ENCODE measurements at places on chromosomes 11 and 22.

DNA sequence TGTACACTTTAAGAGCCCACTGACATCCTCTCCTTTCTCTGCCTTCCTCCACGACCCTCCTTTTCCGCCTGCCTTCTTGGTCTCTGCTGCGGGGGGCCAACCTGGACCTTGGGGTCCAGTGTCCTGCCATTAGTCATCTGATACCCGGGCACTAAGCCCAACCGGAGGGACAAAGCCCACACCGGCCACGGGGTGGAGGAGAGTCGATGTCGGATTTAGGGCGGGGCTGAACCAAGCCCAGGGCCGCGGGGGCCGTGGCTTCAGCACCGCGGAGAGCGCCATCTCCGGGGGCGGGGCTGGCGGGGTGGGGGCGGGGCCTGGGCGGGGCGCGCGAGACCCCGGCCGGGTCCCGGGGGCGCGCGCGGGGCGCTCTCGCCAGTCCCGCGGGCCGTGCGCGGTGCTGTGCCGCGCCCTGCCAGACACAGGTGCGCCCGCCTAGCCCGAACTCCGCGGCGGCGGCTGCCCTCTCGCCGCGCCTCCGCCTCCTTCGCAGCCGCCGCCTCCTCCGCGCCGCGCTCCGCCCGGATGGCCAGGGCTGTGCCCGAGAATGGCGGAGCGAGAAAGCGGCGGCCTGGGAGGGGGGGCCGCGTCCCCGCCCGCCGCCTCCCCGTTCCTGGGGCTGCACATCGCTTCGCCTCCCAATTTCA, at the start of gene MAPK8IP1:
Gene MAPK8IP1 (plus strand): TSS at position 378 of the 647 bp plus-strand sequence. CDS start 170 bp downstream, at position 548.
- DNase-seq, result peak; percentile 71

GRCh38 chr11:134417871-134418840, 6.1 kb upstream of the B3GAT1 start:
- peak; percentile 10 for DNase-seq

- DNase-seq, result no peak
Measured at GRCh38 chr11:102208835-102209234, 98.6 kb downstream of the YAP1 start.

- no peak for DNase-seq
Measured at GRCh38 chr11:62805961-62806441, 761 bp upstream of the NXF1 start.

DNA sequence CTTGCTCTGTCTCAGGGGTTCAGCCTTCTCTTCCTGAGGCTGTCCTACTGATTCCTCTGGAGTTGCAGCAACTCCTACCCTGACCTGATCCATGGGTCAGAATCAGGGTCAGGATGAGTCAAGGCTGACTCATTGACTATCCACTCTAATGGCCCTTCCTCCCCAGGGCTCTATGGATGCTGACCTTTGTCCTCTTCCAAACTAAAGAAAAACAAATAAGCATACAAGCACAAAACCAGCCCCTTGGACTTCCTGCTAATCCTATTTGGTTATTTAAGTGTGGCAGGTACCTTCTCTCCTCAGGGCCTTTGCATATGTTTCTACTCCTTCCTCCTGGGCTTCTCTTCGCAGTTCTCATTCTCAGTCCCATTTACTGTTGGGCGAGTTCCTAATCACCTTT, 204.5 kb upstream of the NAV2 start:
- DNase-seq, result peak; percentile 29

DNA sequence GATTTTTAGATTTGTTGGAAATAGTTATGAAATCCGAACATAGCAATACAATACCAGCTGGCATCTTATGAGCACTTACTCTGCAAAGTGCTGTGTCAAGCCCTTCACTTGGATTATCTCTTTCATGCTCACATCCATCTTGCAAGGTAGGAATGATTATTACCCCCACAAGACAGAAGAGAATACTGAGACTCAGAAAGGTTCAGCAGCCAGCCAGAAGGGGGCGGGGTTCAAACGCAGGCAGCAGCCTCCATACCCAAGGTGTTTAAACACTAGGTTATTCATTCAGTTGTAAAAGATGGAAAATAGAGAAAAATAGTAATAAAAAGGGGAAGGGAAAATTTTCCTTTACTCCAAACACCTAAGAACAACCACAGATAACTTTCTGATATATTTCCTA, 158.5 kb downstream of the CCDC34 start:
- DNase-seq, result no peak

GRCh38 chr11:106464728-106465127, 387.3 kb downstream of the AASDHPPT start:
- no peak for DNase-seq

- no peak for DNase-seq
Measured at GRCh38 chr11:121406291-121406690, 45.8 kb upstream of the SORL1 start.

DNA sequence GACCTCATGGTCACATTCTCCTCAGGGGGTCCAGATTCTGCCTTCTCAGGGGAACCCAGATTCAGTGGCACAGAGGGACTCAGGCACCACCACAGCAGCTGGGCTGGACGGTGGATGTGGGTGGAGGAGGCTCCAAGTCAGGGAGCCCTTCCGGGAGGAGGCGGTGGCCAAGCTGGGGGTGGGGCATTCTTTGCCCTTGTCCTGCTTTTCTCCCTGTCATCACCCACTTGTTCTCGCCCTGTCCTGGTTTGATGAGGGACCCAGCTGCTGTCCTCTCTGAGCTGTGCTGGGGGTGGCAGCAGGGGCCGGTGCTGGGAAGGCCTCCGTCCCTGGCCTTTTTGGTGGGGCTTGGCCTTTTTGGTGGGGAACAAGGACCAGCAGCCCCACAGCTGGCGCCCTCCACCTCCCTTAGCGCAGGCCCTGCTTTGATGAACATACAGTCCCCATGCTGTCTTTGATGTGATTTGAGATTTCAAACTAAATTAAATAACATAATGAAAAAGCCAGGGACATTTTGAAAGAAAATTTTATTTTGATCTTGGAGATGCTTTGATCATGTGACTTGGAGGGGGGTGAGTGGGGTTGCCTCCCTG, 1168.2 kb downstream of the BRD1 start:
- no peak for DNase-seq

- DNase-seq, result no peak
Measured at GRCh38 chr22:39946126-39946502, 14.1 kb upstream of the TMA7B start.
